Calu3 (cell line): ENCODE measurements at places on chromosomes 4 and X. TPM values are rescaled to one million over a fixed set of nuclear protein-coding genes. Genes with fewer than 3 reads are reported as not detected.

- no peak overlapping the region for H3K27ac ChIP-seq
- no peaks in the 10 kb centered on the region for H3K27me3 ChIP-seq
- no peaks in the 10 kb centered on the region for H3K36me3 ChIP-seq
- H3K4me3 ChIP-seq = no peak overlapping the region
Observed at GRCh38 chrX:106672527-106672926, 54.0 kb upstream of the RNF128 start.

- H3K27me3 ChIP-seq = no peaks in the 10 kb centered on the region
- DNase-seq = peak; percentile 13
- peak overlapping the region; percentile 43 for H3K4me3 ChIP-seq
- H3K4me1 ChIP-seq = peaks cover 25% of the 10 kb centered on the region
- no peaks in the 10 kb centered on the region for H3K36me3 ChIP-seq
Observed at GRCh38 chrX:43552156-43552555, 103.9 kb upstream of the MAOA start.

DNA sequence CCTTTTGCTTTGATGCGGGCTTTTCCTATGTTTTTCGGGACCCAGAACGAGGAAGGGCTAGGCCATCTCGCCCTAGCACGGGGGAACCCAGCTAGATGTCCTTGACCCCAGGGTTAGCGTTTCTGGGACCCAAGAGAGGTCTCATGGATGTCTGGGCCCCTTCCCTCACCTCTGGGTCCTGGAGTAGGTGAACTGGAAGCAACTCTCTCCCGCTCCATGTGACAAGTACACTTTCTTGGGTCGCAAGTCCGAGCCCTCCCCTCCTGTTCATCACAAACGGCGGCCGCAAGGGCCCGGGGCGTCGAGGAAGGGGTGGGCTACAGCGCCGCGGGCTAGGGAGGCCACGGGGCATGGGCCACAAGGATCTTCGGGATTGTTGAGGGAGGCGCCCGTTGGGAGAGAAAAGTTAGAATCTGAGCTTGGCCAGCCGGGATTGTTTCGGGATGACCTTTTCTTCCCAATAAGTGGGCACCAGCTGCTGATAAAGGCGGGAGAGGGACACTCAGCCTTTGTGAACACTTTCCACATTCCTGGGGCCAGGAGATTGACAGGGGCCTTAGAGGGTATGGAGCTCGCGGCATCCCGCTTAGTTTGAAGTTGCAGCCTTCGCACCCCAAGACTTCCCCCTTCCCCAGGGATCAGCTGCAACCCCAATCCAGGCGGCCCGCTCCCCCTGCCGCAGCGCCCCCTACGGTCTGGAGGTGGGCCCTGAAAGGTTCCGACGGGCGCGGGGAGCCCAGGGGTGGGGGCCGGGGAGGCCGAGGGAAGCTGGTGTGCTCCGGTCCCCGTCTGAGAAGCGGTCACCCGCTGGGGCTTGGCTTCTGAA is 136.9 kb upstream of the ZIC3 start:
- no peaks in the 10 kb centered on the region for H3K27me3 ChIP-seq
- DNase-seq = no peak
- H3K27ac ChIP-seq = no peak overlapping the region

- H3K27me3 ChIP-seq = peaks cover 26% of the 10 kb centered on the region
- DNase-seq = no peak
- H3K27ac ChIP-seq = no peak overlapping the region
- H3K36me3 ChIP-seq = no peaks in the 10 kb centered on the region
Observed at GRCh38 chrX:72027914-72028307, 103.8 kb downstream of the RTL5 start.

GRCh38 chr4:149928507-149928906 is 112.9 kb upstream of the IQCM start:
- H3K4me3 ChIP-seq = no peak overlapping the region
- DNase-seq = no peak
- no peaks in the 10 kb centered on the region for H3K27me3 ChIP-seq
- H3K4me1 ChIP-seq = no peaks in the 10 kb centered on the region
- no peaks in the 10 kb centered on the region for H3K36me3 ChIP-seq

GRCh38 chr4:88110826-88111225 is 47.6 kb downstream of the ABCG2 start:
- peaks cover 24% of the 10 kb centered on the region for H3K4me1 ChIP-seq
- H3K36me3 ChIP-seq = no peaks in the 10 kb centered on the region
- H3K27me3 ChIP-seq = no peaks in the 10 kb centered on the region
- DNase-seq = no peak

Gene ARMCX4
- total RNA-seq = 1.5 and 1.8 TPM in 2 replicates

Gene DHRSX
- 18.7 and 21.5 TPM in 2 replicates for total RNA-seq

Gene F11
- total RNA-seq = 0.38 and 0.86 TPM in 2 replicates

Gene ZIC3
- total RNA-seq = not detected in 2 replicates

Gene SHOX
- total RNA-seq = not detected in 2 replicates

Gene CNGA1
- total RNA-seq = 2.2 and 2.4 TPM in 2 replicates

Gene SLC38A5
- total RNA-seq = 0.33 and 0.54 TPM in 2 replicates

Gene POU3F4
- not detected in 2 replicates for total RNA-seq

Gene PDZD4
- 0.59 and 0.76 TPM in 2 replicates for total RNA-seq

Gene GASK1B
- total RNA-seq = 1.4 and 2.3 TPM in 2 replicates
